Stimulated activated CD8-positive, alpha-beta memory T cell treated with anti-CD3 and anti-CD28 coated beads, Interleukin-7, amount 100 ng/mL, for 1 hour (primary cell): ENCODE measurements at places on chromosomes 11 and 22.

GRCh38 chr11:128488471-128488870 is 98.9 kb downstream of the ETS1 start:
- DNase-seq, result no peak

- no peak for DNase-seq
These were observed 29.0 kb downstream of the NECTIN1 start for GRCh38 chr11:119700030-119700429.

DNA sequence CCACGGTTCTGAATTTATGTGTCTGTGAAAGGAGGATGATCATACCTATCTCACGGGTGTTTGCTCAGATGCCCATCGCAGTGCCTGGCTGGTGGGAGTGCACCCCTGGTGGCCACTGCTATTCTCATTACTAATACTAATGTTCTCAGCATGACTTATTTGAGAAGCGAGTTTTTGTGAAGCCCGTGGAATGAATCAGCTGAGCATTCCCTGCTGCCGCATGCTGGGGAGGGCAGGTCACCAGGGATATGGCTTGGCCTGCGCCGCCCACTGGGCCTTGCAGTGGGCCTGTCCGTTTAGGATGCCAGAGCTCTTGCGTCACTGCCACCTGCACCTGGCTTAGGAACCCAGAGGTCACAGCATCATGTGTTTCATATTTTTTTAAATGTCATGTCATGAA is 16.9 kb downstream of the CTTN start:
- DNase-seq, result no peak

GRCh38 chr11:107567739-107568335 is 2.3 kb upstream of the ALKBH8 start:
- no peak for DNase-seq

- DNase-seq, result no peak
These were observed 42.5 kb downstream of the GALNT18 start for GRCh38 chr11:11579012-11579988.

DNA sequence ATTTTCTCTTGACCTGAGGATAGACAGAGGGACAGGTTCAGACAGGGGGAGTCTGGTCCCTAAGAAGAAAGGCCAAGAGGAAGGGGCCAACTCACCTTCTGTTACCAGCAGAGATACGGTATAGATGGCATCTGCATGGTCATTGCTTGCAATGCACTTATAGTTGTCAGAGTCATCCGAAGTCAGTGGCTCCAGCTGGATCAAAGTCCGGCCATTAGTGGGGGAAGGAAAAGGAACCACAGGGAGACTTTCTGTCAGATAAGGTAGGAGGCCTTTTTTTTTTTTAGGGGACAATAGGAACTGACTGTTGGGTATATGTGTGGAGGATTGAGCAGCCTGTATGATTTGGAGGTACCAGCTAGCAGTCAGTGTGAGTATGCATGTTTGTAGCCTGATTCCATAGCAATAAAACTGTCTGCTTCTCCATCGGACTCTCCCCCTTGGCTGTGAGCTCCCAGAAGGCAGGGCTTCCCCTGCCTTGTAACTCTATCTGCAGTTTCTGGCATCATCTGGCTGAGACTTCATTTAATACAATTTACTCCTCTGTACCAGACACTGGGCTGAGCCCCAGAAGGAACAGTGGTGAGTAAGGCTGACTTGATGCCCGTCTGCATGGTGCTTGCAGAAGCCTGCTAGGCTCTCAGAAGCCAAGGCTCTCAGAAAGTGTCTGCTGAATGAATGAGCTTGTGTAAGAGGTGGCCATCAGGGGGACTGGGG is 5.7 kb downstream of the IGSF22 start:
- no peak for DNase-seq

GRCh38 chr11:8759634-8760033 is 77.0 kb downstream of the RPL27A start:
- DNase-seq, result no peak

- no peak for DNase-seq
These were observed 24.5 kb downstream of the BRD1 start for GRCh38 chr22:49803134-49803533.

GRCh38 chr22:46007848-46008261 is 30.9 kb upstream of the WNT7B start:
- DNase-seq, result no peak

GRCh38 chr11:46543564-46543963 is 50.3 kb downstream of the AMBRA1 start:
- DNase-seq, result no peak

DNA sequence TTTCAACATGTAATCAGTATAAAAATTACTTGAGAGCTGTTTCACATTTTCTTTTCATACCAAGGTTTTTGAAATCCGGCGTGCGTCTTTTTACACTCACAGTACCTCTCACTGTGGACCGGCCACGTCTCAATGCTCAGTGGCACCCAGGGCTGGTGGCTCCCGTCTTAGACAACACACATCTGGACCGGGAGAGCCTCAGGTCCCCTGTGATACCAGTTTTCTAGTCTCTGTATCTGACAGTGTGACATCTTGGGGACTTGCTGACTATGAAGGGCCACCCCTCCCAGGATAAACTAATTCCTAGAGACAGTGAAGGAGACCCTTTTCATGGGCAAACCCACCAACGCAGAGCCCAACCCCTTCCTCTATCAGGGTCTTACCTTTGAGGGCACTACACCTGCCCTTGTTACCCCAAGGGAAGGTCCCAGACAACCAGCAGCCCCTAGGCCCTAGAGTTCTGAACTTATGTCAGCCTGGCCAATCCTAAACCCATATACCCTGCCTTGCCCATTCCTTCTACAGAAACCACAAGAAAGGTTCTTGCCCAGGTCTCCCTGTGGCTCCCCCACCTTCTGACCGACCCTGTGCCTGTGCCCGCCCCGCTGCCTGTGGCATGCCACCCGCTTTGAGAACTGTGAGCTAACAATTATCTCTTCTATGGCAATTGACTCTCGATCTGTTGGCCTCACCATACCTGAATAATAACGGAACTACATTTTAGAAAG is 6.1 kb upstream of the ASCL2 start:
- DNase-seq, result no peak

- DNase-seq, result no peak
These were observed 6.8 kb downstream of the ALDH3B2 start for GRCh38 chr11:67667490-67668191.

DNA sequence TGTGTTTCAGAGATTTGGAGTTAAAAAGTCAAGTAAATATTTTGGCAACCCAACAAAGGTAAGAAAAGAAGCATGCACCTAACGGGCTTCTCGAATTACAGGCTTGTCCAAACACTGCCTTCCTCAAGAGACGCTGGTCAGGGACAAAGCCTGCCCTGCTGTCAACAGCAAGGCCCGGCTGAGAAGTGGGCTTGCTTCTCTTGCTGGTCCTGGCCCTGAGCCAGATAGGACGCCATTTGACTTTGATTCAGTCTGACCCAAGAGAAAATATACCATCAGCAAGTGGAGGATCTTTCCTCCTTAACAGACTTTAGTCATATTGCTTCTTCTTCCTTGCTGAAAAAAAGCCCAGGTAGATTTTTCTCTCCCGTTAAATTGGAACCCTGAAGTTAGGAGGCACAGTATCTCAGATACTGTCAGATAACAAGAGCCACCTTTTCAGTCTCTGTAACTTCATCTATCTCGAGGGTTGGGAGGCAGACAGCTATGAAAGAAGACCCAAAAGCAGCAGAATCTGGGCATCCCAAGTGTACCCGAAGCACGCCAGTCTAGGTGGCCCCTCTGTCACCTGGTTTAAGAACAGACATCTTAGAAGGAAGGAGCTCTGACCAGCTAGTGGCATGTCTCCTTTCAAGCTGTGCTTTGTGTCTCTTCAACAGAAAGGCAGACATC is 57.5 kb downstream of the C22orf31 start:
- DNase-seq, result no peak

- no peak for DNase-seq
These were observed 30.9 kb downstream of the ZFTA start for GRCh38 chr11:63737718-63738117.

DNA sequence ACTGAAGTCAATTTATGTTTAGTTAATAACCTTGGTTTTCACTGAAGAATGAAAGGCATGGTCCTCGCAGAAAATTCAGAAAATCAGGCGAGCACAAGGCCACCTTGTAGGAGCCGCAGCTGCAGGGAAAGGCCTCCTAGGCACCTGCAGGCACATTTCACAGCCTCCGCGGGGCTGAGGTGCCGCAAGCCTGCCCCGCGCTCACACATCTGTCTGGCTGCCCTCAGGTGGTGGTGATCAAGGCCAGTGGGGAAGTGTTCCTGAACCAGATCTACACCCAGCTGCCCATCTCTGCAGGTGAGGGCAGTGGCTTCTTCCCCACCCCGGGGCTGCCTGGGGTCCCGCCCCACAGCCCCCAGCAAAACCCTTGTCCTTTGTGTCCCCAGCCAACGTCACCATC is 10.5 kb downstream of the MUC5AC start:
- DNase-seq, result no peak

DNA sequence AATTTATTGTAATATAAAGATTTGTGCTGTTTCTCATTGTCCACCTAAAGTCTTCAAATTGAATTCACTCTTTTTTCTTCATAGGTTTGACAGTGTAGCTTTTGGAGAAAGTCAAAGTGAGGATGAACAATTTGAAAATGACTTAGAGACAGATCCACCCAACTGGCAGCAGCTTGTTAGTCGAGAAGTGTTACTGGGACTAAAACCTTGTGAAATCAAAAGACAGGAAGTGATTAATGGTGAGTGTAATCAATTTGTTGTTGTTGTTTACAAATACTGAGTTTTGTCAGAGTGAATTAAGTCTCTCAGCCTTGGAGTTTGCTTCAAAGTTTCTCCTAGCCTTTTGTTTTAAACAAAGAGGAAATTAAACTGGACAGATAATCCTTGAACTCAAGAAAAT is 53.6 kb upstream of the GRIK4 start:
- DNase-seq, result no peak

- DNase-seq, result no peak
These were observed 2.9 kb downstream of the MYO7A start for GRCh38 chr11:77130763-77131513.

- no peak for DNase-seq
These were observed 16.4 kb downstream of the MYEOV start for GRCh38 chr11:69310351-69310750.

DNA sequence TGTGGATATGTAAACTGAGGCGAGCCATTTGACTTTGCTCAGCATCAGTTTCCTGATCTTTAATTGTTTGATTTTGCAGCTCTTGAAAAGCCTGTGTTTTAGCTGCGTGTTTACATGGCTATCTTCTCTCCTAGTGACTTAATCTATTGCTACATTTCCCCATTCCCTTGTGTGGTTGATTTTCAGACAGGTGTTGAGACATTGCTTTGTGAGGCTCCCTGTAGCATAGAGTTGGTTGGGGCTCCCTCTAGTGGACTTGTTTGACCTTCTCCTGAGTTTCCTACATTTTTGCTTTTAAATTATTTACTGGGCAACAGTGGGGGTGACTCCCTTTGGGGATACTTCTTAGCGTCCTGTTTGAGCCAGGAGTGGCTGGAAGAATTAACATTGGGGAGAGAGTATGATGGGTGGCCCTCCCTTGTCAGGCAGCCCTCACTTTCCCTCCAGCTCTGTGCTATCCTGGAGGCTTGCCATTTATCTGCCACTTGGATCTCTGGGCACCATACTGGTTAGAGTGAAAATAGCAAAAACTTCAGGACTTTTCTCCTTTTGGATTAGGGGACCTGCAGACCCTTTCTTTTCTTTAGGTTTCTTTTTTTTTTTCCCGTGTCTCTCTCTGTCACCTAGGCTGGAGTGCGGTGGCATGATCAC is 9.2 kb upstream of the CBL start:
- peak; percentile 25 for DNase-seq

- DNase-seq, result no peak
These were observed 26.0 kb upstream of the TCF20 start for GRCh38 chr22:42296381-42296853.

DNA sequence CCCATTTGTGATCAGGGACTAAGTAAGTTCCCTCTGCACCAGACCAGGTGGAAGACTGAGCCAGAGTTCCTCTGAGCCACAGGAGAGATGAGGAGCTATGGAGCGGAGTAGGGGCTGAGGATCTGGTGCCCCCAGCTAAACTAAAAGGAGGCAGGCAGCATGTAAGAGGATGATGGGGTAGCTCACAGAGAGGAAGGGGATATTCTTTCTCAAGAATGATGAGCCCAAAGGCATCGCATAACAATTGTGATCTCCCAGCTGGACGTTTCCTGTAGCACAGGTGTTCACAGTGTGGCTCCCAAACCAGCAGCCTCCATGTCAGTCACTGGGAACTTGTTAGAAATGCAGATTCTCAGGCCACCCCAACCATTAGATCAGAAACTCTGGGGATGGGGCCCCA is 24.4 kb downstream of the ADAMTS8 start:
- DNase-seq, result no peak

DNA sequence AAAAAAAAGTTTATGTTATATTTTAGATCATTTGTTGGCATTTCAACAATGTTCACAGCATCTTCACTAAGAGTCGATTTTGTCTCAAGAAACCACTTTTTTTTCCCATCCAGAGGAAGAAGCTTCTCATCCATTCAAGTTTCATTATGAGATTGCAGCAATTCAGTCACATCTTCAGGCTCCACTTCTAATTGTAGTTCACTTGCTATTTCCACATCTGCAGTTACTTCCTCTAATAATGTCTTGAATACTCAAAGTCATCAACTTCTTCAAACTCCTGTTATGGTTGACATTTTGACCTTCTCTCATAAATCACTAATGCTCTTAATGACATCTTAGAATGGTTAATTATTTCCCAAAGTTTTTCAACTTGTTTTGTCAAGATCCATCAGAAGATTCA is 61.3 kb upstream of the CHORDC1 start:
- DNase-seq, result no peak

- no peak for DNase-seq
These were observed 15.1 kb downstream of the RCN1 start for GRCh38 chr11:32105871-32106560.

DNA sequence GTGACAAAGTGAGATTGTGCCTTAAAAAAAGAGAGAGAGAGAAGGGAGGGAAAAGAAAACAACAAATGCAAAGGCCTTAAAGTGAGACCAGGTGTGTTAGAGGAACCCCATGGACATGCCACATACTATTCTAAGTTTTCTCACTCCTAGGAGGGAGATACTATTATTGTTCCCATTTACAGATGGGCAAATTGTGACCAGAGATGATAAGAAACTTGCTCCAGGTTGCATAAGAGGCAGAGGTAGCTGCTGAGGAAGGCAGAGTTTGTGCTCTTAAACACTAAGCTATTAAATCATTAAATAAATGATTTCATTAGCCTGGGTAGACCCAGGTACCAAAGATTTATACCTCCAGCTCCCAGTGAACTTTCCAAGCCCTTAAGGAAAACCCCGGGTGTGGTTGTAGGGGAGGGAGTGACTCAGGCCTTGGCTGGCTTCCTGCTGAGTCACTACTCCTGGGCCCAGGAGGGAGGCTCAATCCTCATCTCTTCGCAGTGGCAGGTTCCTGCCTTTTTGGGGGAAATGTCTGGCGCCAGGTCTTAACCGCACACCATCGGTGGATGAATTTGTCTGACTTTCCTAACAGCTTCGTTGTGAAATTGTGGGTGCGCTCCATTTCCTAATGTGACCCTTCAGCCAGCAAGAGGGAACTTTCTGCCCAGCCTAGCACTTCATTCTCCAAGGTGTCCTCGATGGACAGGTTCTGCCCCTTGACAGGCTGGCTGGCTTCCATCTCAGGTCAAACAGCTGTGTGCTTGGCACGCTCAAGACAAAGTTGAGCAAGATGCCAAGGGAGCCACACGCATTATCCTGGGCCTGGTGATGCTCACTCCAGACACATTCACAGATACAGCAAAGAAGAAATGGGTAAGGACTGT is 33.4 kb upstream of the PTPRJ start:
- DNase-seq, result no peak
